NCI-H187 treated with DMSO at 0.1 percent for 48 hours (cell line): ENCODE measurements at places on chromosomes 5 and 9.

- DNase-seq = no peak
Measured at GRCh38 chr9:122835313-122835731, 6.9 kb upstream of the PDCL start.

GRCh38 chr5:43573058-43573457 is 16.2 kb upstream of the PAIP1 start:
- DNase-seq = no peak

DNA sequence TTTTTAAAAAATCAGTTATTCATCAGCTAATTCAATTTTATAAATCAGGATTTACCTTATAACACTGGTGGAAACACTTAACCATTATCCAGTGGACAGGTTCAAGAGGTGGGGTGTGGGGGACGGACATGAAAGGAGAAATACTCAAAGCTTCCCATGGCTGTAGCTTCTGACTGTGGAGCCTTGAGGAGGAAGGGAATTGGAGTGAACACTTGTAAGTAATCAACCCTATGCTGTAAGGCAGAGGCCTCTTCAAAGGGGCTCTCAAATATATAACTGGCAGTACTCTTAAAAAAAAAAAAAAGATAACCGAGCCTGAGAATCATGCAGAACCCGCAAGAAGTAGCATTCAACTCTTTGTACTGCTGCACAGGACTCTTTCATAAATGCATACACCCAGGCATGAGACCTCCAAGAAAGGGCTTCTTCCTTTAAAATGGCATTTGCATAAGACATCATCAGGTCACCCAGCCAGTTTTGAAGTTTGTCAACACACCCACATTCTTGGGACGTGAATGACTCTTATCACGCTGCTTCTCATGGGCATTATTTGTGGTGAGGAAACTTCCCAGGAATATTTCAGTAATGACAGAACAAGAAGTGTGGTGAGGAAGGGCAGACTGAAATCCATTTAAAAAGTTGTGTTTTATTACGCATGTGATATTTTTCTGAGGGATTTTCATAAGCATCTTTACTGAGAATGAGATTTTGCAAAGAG is 8.1 kb downstream of the OSMR start:
- DNase-seq = no peak

DNA sequence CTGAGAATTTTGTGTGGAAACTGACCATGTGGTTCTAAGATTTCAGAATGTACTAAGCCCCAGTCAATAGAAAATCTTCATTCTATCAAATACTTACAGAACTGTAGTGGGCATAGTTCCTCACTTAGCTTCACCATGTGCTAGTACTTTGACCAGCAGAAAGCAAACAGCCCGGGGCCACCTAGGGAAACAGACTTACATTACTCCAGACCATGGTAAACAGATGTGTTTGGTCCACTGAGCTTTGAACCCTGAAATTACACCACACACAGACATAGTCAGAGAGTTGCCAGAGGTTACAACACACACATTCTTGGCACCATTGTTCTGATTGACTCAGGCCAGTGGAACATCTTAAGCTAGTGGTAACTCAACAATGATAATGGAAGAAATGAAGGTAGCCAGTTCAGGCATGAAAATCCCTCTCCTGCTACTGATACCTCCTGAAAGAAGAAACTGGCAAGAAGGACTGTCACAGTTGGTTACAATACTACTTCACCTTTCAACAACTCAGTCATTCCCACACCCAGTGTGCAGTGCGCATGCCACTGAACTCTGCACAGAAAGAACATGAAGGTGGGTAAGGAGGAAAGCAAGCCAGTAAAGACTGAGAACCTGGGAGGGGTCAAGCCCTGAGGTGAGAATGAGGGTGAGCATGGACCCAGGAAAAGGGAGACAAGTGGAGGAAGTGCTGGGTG is 18.7 kb upstream of the LECT2 start:
- DNase-seq = no peak

DNA sequence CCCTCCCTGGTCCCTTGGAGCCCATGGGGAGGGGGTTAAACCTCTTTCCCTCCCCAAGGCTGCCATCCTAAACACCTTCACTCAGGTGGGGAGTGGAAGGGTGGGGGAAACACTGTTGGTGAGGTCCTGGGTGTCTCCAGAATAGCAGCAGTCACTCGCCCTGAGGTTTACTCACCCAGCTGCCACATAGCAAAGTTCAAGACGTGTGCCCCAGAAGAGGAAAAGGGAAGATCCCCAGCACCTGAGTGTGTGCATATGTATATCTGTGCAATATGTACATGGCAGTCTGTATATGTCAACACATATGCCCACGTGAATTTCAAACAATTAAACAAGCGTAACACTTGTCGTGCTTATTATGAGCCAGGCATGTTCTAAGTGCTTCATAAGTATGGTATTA is 31.3 kb upstream of the SMU1 start:
- no peak for DNase-seq

GRCh38 chr5:163248333-163248732 is 189.1 kb upstream of the CCNG1 start:
- no peak for DNase-seq

GRCh38 chr5:159459132-159459627 is 128.9 kb upstream of the IL12B start:
- DNase-seq = no peak

DNA sequence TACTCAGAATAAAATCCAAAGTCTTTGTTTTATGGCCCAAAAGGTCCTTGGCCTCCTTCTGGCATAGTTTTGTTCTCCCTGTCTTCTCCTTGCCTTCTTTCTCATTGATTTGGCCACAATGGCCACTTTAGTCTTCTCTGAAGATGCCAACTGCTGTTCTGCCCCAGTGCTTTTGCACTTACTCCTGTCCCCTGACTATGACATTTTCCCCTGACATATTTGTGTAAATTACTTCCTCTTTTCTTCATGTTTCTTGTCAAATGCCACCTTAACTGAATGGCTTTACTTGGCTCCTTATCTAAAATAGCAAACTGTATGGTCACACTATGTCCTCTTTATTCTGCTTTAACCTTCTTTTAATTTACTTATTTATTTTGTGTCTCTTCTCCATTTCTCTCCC is 484.7 kb upstream of the ARRDC3 start:
- DNase-seq = no peak

GRCh38 chr9:13809401-13809800 is 504.5 kb downstream of the NFIB start:
- no peak for DNase-seq

DNA sequence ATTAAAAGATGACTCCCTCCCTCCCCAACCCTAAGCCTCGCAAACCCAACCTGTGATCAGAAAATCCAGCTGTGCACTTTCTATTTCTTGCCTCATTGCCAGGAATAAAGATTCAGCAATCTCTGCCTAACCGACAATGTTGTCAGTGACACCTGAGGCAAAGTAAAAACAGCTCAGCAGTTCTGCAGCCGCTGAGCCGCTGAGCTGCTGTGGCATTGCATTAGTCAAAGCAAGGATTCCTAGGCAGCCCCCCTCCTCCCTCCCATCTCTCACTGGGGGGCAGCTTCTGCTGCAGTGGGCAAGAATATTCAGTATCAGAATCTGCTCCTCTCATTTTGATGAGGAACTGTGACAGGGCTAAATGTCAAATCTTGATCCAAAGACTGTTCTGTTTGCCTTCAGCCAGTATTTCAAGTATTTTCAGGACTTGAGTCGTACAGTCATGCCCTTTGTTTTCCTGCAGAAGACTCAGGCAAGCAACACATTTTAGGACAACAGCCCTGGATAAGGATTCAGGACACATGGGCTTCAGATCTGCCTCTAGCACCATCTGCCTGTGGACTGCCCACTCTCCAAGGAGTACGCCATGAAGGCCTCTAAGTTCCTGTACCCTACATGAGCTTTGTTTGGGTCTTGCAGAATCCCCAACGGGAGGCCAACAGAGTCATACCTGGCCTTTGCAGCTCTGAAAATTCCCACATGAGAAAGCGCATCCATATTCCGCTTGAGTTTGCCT is 41.1 kb upstream of the DAP start:
- no peak for DNase-seq

DNA sequence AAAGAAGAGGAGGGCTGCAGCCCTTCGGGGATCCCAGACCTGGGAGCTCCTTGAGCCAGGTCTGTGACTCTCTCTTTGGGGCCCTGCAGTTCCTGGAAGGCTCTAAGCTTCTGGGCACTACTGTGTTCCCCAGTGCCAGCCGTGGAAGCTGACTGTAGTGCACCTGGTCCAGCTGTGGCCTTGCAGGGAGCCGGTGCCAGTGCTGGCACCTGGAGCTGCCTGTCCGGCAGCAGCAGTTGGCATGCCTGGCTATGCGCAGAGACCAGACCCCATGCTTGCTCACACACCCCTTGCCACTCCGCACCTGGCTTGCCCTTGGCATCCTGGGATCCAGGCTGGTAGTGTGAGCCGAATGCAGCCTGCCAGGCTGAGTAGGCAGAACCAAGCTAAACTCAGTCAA is 91.0 kb upstream of the PUM3 start:
- no peak for DNase-seq

GRCh38 chr9:101446732-101447131 is 11.2 kb upstream of the ALDOB start:
- DNase-seq = no peak

GRCh38 chr9:27829621-27830020 is 256.3 kb upstream of the C9orf72 start:
- DNase-seq = no peak

GRCh38 chr5:58133631-58134296 is 326.1 kb downstream of the PLK2 start:
- no peak for DNase-seq

DNA sequence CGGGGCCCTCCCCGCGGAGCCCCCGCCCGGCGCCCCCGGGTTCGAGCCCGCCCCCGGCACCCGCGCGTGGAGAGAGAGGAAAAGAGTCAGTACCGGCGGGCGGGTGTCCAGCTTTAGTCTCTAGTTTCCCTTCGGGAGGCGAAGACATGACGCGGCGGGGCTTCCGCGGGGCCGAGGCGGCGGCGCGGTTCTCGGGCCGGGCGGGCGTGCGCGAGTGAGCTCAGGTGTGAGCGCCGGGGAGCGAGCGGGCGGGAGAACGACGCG is 181 bp downstream of the DAP start:
- no peak for DNase-seq

GRCh38 chr9:92429836-92430235 is 5.6 kb upstream of the OMD start:
- no peak for DNase-seq

DNA sequence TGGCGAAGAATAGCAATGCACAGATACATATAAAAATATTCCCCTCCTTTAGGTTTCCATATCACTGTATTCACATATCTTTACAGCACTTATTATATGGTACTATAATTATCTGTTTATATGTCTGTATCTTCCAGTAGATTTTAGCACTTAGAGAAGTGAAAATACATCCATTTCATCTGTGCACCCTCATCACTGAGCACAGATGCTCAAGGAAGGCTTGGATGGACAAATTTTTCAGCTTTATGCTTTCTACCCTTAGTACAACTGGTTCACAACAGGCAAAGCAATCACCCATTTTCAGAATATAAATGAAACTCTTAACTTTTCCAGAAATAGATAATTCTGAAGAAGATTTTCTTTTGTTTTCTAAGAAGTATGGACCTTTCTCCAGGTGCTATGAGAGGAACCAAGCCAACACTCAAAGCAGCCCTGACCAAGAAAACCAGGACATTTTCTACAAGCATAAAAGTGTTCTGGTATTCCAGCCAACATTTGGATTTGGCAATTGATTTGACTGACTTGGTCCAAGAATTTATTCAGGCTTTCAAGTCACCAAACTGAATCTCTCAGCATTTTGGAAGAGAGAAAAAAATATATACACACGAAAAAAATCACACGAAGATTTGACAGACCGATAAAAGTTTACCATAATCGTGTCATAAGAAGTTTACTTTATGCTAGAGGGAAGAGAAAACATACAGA is 170.2 kb upstream of the CD180 start:
- DNase-seq = no peak

DNA sequence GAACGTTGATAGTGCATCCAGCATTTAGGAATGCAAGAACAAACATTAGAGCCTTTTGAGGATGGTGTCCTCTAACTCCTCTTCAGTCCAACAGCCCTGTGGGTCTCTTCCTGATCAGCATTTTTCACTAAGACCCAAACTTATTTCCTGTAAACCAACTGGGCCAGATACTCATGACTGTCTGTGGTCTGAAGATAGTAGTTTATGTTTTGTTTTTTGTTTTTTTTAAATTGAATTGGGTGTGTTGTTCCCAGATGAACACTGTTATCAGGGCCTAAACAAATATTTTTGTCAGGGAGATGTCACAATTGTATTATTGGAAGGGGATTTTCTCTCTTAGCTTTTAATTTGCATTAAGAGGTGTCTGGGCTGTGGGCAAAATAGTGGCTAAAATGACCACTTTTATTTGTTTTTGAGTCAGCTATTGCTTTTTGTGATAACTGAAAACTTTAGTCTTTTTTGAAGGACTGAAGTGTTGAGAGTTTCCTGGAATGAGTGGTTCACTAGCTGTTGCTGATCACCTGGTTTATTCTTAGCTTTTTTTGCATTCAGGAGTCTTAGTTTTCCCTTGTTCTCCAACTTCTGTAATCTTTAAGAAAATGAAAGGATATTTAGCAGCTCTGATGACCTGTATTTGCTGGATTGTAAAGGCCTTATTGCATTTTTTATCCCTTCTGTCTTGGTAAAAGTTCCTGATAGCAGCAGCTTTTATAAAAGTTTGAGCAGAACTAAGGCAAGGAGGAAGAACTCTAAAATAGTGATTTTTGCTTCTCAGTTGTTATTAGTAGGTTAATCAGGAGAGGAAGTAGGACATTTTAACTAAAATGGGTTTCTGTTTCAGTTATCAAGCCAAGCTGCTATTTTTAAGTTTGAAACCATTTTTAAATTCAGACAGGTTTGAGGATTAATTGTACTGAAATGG is 5.5 kb downstream of the MAN2A1 start:
- DNase-seq = no peak

DNA sequence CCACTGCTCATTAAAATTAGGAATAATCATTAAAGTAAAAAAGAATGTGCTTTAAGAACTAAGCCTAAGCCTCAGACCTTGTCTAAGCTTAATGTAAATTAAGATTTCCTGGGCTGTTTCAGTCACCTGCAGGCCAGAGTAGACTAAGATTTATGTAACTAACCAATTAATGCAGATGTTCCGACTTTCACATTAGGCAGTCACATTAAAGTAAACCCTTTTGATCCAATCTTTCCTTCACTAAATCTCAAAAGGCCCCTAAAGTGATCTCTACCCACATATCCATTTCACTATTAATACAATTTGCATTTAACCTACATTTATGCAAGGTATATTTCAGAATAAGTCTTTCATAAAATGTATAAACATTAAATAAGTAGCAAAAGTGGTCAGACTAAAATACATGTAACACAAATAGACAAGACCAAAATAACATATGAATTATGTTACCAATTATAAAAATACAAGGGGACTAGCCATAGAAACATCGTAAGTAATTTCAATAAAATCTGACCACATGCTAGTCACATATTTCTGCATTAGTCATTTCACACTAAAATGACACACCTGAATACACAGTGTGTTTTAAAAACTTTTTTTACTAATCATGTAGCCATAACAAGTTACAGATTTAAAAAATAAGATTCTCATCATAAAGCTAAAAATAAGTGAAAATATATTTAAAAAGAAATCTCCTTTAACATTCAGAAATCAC is 7.7 kb downstream of the NR3C1 start:
- DNase-seq = no peak

- no peak for DNase-seq
Measured at GRCh38 chr5:57842364-57843058, 359.9 kb upstream of the ACTBL2 start.

- no peak for DNase-seq
Measured at GRCh38 chr9:129236441-129237145, 58.5 kb upstream of the IER5L start.
